ENCODE measurements at places on chromosomes 6 and 20. TPM values are rescaled to one million over a fixed set of nuclear protein-coding genes. Genes with fewer than 3 reads are reported as not detected.

ELOVL2 gene
- not detected for total RNA-seq

- DNase-seq, result no peak
Measured at GRCh38 chr6:168021581-168021980, 24.1 kb downstream of the KIF25 start.

LTV1 gene
- total RNA-seq, result 25.8 TPM

DNA sequence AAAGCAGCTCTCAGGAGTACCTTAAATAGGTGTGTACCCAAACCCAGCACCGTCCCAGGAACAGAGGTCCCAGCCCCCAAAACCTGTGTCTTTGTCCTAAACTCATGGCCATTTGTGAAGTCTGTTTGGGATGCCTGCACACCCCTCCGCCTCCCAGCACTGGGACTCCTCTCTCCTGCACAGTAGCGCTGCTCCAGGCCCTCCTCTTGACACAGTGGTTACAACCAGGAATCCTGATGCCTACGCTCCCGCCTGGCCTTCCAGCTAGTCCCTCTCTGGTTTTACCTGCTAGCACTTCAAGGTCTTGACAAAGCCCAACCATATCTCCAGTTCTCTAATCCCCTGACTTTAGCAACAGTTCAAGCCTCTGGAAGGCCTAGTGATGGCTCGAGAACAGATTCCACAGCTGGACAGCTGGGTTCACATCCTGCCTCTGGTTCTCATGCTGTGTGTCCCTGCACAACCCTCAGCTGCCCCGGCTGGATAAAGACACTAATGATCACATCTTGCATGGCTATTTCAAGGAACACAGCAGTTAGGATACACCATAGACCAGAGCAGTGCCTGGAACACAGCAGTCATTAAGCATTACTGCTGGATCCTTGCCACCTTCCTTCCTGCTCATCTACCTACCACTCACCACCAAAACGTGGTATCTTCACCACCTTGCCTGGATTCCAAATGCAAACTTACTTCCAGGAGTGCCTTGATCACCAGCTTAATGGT lies 5.6 kb downstream of the PSMA7 start:
- no peak for DNase-seq

DNA sequence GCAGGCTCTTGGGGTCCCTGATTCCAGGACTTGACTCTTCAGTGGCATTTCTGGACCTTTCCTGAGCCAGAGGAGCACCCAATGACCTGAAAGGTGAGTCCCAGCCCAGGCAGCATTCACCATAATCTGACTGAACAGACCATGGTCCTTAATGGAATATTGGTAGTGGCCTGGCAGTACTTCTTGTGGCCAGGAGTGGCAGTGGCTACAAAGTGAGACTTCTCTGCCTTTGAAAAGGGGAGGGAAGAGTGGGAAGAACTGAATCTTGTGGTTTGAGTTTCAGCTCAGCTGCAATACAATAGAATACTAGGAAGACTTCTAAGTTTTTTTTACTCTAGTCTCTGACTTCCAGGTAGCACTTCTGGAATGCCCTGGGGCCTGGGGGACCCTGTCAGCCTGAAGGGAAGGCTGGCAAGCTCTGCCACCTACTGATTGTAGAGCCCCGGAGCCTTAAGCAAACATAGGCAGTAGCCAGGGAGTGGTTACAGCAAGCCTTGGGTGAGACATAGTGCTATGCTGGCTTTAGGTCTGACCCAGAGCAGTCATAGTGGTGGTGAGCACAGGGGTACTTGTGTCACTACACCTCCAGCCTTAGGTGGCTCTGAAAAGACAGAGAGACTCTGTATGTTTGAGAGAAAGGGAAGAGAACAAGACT lies 674.2 kb upstream of the MANEA start:
- no peak for DNase-seq

MYBL2 gene
- total RNA-seq, result 37.1 TPM

Data from spleen (tissue), 13 donors.